Activated gamma-delta T cell (primary cell): ENCODE measurements at places on chromosomes 3 and 15.

- no peak for DNase-seq
These were observed 324.5 kb upstream of the ROBO2 start for GRCh38 chr3:76715426-76715825.

DNA sequence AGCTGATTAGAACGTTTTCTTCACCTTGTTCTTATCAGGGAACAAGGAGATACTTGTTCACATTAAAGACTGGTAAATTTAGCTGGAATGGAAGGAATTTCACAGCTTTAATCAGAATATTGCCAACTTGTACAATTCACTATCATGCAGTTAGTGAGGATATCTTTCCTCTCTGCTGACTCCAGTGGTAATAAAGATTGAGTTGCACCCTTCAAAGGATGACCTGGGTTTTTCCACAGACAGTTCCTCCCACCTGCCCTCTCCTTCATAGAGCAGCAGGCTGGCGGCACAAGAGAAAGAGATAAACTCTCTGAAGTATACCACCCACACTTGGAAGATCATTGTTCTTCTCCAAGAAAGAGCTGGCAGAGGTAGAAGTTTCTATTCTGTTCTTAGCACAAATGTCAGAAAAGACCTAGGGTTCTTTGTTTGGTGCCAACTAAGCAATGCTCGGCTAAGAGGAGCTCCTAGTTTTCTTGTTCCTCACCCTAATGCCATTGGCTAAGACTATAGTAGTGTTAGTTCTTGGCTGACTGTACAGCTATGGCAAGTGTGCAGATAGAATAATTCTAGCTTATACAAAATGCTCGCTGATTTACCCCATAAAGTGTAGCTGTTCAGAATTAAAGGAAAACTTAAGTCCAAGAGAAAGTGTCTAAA is 169.1 kb downstream of the CLSTN2 start:
- no peak for DNase-seq

DNA sequence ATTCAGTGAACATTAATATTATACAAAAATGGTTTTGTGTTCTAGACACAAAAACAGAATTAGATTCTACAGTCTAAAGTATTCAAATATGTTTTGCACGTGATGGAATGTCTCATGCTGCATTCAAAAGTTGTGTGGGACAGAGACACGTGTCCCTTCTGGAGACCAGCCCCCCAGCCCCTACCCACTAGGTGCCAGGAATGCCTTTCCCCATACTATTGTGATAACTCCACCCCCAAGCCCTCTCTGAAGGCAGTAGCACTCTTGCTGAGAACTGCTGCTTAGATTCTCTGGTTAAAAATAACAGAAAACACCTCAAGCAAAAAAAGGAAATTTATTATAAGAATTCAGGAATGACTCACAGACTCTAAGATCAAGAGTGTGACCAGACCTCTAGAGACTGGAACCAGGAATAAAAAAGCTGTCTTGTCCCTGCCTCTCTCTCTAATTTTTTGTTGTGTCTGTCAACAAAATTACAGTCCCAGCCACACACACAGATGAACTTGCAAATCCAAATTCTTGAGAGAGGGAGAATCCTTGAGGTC is 57.7 kb downstream of the PXYLP1 start:
- no peak for DNase-seq

DNA sequence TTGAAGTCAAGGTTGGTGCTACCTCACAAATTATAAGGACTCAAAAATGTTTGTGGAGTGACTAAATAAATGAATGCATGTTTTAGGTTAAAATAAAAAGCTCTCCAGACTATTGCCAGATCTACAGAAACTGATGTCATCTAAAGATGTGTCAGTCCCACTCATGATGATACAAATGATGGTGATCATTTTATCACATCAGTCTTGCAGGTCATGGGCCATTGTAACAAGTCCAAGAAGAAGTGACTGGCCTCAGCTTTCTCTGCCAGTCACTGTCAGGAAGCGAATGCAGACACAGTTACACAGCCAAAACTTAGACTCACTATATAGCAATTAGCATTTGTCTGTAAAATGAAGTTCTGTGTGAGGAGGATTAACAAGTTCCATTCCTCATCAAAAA is 18.5 kb downstream of the ATP8B4 start:
- no peak for DNase-seq

GRCh38 chr3:154050216-154050615 is 71.0 kb upstream of the ARHGEF26 start:
- DNase-seq, result no peak

DNA sequence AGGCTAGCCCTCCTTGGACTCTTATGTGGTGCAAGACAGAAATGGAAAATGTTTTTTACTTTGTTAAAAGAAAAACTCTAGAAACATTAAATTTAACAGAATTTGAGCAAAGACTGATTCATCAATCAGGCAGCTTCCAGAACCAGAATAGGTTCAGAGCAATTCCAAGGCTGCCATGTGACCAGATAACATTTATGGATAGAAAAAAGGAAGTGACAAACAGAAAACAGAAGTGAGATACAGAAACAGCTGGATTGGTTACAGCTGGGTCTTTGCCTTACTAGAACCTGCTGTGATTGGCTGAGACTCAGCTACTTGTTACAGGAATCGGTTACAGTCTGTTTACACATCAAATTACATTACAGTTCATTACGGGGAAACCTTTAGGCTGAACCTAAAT is 22.5 kb upstream of the OTOL1 start:
- no peak for DNase-seq

DNA sequence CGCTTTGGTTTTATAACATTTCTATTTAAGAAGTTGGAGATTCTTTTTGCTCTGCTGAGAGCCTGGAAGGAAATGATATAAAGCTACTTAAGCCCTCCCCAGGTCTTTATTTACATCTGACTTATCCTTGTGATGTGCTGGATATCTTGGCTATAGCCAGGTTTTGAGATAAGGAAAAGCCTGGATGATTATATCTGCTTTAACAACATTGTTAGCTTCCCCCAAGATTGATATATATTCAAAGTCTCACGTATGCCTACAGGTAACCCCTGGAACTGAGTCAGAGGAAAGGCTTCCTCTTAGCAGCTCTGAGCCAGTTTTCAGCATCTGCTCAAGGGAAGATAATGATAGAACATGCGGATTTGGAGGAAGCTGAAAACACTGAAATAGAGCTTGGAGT is 61.5 kb upstream of the CRBN start:
- no peak for DNase-seq

- no peak for DNase-seq
These were observed 1.9 kb downstream of the SLC28A1 start for GRCh38 chr15:84886211-84886983.

DNA sequence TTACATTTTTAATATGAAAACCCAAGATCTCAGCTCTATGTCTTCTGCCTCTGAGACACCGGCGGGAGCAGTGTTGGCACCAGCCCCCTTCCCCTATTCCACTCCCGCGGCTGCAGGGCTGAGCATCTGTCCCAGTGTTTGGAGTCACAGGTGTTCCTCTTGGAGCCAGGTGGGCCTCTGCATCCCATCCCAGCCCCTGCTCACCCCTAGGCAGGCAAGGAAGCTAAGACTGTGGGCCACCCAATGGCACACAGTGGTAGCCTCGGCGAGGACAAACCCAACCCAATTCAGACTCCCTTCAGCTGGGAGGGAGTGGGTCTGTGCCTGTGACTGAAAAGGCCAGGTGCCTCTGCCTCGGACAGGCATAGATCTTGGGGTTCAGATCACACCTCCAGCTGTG is 3.1 kb downstream of the CHST13 start:
- DNase-seq, result no peak
